Smooth muscle cell of the pulmonary artery (primary cell): ENCODE measurements at places on chromosomes 1 and 21. TPM values are rescaled to one million over a fixed set of nuclear protein-coding genes. Genes with fewer than 3 reads are reported as not detected.

Gene SH2D2A
- total RNA-seq = 0.13 TPM in 1 of 2 replicates, not detected in the other

Gene PPM1J
- 1.0 and 1.5 TPM in 2 replicates for total RNA-seq

Gene ATP6V1G3
- not detected in 2 replicates for total RNA-seq

Gene CCDC27
- not detected in 2 replicates for total RNA-seq

Gene IBA57
- 6.3 and 7.4 TPM in 2 replicates for total RNA-seq

Gene E2F2
- total RNA-seq = 0.13 and 0.39 TPM in 2 replicates

Gene TDRD5
- not detected in 2 replicates for total RNA-seq

Gene FCRL5
- not detected in 2 replicates for total RNA-seq

Gene SH2D1B
- total RNA-seq = not detected in 2 replicates

Gene USH2A
- under 0.01 TPM in 1 of 2 replicates, not detected in the other for total RNA-seq

Gene IVNS1ABP
- 46.4 and 66.6 TPM in 2 replicates for total RNA-seq

Gene MSH4
- 0.33 and 0.52 TPM in 2 replicates for total RNA-seq

Gene RXFP4
- 0.07 TPM in 1 of 2 replicates, not detected in the other for total RNA-seq

Gene BTBD19
- total RNA-seq = 10.7 and 18.0 TPM in 2 replicates

Gene AGMAT
- 0.52 and 1.5 TPM in 2 replicates for total RNA-seq

Gene TMEM81
- 1.7 and 1.9 TPM in 2 replicates for total RNA-seq

Gene SH2D5
- total RNA-seq = 1.0 and 16.6 TPM in 2 replicates

Gene FNDC7
- total RNA-seq = 0.07 and 0.33 TPM in 2 replicates

Gene HAO2
- not detected in 2 replicates for total RNA-seq

Gene PLA2G2C
- total RNA-seq = not detected in 2 replicates

Gene SDE2
- total RNA-seq = 20.3 and 21.4 TPM in 2 replicates

Gene TCHH
- total RNA-seq = 0.03 TPM in 1 of 2 replicates, not detected in the other

Gene TSPEAR
- not detected in 2 replicates for total RNA-seq

Gene ZBTB8A
- 6.9 and 7.2 TPM in 2 replicates for total RNA-seq

Gene EPS15
- total RNA-seq = 43.6 and 61.2 TPM in 2 replicates

Gene ABCA4
- total RNA-seq = 0.65 and 0.83 TPM in 2 replicates

Gene OR2T6
- total RNA-seq = not detected in 2 replicates

Gene ST6GALNAC3
- total RNA-seq = 0.26 and 0.36 TPM in 2 replicates

Gene GPR37L1
- total RNA-seq = 0.03 TPM in 1 of 2 replicates, not detected in the other

Gene SYF2
- 20.4 and 25.0 TPM in 2 replicates for total RNA-seq

Gene PDZK1
- 0.23 and 0.33 TPM in 2 replicates for total RNA-seq

Gene TRAF3IP3
- not detected in 2 replicates for total RNA-seq

Gene CAPN9
- not detected in 2 replicates for total RNA-seq

Gene C1orf185
- total RNA-seq = not detected in 2 replicates

Gene ASCL5
- total RNA-seq = not detected in 2 replicates

Gene FAM72C
- total RNA-seq = 0.23 and 0.46 TPM in 2 replicates

Gene SYNC
- 44.2 and 97.6 TPM in 2 replicates for total RNA-seq

Gene EFNA3
- total RNA-seq = 3.1 and 4.2 TPM in 2 replicates

Gene OR2L5
- total RNA-seq = not detected in 2 replicates

Gene CD46
- total RNA-seq = 136 and 165 TPM in 2 replicates

Gene KRTAP19-2
- total RNA-seq = not detected in 2 replicates

Gene DAB1
- 0.07 and 0.13 TPM in 2 replicates for total RNA-seq

Gene CFHR2
- not detected in 2 replicates for total RNA-seq

Gene OPTC
- not detected in 2 replicates for total RNA-seq

Gene FAM72D
- 0.36 and 0.52 TPM in 2 replicates for total RNA-seq

Gene FAM72A
- 2.3 and 4.0 TPM in 2 replicates for total RNA-seq

Gene SPATA46
- total RNA-seq = not detected in 2 replicates

Gene PTGS2
- 59.8 and 148 TPM in 2 replicates for total RNA-seq

Gene CD1E
- not detected in 2 replicates for total RNA-seq

Gene DENND2C
- 2.0 and 3.0 TPM in 2 replicates for total RNA-seq

Gene LYPD8
- total RNA-seq = 0.10 TPM in 1 of 2 replicates, not detected in the other

Gene FYB2
- total RNA-seq = not detected in 2 replicates

Gene TLR5
- total RNA-seq = 0.26 and 0.36 TPM in 2 replicates
